Fibroblast of skin of back (primary cell): ENCODE measurements at places on chromosomes 4 and X.

- no peak for DNase-seq
Measured at GRCh38 chr4:25096981-25097443, 63.2 kb downstream of the SEPSECS start.

DNA sequence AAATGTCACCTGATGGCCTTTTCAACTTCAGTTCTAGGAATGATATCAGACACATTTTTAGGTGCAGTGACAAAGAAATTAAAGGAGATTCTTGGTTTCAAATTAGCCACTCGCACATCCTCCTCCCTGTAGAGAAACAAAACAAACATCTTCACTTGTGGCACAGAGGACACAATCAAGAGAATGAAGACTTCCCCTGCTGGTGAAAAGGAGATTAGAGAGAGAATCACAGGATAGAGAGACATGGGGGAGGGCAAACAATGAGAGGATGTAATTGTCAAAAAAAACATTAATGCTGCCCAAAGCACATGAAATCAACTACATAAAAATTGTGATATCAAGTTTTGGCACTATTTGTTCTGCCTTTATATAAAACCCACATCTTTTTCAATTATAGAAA lies 34.5 kb downstream of the ACE2 start:
- DNase-seq: no peak

- peak; percentile 85 for DNase-seq
Measured at GRCh38 chrX:44828008-44828605, 15.7 kb upstream of the DUSP21 start.

DNA sequence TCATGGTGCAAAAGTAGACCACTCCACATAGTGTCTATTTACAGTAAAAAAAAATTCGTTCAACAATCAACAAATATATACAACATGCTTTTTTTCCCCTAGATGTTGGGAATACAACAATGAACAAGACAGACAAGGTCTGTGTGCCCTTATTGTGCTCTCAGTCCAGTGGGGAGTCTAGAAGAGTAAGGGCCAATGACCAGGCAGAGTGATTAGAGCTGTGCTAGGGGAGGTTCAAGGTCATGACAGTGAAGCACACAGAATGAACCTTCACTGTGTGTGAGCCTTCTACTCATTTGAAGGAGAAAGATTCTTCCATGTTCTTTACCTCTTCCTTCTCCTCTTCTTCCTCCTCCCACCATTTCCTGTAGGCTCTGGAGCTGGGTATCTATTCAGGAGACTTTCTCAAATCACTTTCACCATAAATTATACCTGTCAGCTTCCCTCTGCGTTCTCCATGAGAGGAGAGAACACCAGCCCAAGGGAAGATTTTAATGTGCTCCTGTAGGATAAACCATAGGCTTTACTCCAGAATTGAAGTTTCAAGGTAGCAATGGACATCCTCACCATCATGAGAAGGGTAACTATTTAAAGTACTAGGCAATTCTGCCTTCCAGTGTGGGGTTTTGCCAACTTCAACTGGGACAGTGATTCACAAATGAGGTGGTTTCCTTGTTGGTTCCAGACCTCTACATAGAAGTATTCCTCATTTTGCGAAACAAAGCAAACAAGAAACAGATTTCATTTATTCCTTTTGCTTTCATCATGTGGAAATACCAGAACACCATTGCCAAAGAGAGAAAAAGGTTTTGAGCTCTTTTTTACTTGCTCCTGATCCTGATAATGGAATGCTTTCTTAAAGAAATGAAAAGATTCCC lies 246.9 kb upstream of the GPC4 start:
- DNase-seq: no peak

DNA sequence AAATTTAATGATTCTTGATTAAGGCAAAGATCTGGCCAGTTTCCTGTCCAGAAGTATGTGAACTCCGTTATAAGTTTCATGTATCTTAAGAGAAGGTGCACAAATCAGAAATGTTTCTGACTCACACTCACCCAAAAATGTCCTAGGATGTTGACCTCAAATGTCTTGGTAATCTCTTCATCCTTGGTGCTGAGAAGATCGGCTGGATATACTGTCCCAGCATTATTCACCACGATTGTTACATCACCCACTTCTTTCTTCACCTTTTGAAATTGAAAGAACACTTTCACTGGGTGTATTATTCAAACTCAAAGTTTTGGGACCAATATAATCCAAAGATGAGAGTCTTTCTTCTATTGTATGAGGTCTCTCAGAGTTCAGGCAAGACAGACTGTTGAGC lies 5.7 kb downstream of the HSD17B13 start:
- DNase-seq: no peak

DNA sequence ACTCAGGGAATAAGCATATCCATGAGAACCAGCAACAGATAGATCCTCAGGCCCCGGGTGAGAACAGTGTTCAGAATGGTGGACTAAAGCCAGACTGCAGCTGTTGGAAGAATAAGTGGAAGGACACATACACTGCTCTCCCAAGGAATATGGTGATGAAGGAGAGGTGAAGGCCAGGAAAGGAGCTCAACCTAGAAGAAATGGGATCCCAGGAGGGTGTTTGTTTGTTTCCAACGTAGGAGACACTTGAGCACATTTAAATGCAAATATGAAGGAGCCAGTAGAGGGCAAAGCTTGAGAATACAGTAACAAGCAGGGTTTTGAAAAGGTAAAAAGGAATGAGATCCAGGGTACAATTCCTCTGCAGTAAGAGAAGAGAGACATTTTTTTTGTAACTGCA lies 42.4 kb upstream of the ATOH1 start:
- DNase-seq: no peak

- peak; percentile 35 for DNase-seq
Measured at GRCh38 chr4:177441061-177441802, 1.0 kb downstream of the AGA start.

DNA sequence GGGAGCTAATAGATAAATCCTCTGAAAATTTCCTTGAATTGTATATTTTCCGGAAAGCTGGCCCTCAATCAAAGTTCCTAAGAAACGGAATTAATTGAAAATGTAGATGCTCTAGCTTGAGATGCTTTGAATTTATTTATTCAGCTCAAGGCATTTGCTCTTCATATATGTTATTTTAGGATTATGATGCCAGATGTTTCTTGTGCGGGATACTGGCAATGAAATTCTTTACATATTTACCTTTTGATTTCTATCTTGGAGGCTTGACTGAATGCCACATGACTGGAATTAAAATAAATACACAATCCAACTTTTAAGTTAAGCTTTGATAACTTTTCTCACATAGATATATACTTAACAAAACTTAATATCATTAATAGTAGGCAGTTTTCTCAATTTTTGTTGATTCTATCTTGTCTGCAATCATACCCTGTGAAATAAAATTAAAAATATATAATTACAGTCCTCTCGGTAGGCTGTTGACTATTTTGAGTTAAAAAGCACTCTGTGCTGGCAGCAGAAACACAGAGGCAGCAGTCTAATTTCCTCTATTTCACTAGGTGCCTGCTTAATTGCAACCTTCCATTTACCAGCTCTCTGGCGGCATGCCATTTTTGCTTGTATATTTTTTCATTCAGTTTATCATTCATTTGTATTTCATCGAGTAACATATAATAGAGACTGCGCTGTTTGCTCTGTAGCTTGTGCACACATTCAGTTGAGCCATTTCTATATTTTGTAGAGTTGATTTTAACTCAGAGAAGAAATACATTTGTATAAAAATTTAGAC lies 991.5 kb downstream of the ADGRL3 start:
- DNase-seq: peak; percentile 55

DNA sequence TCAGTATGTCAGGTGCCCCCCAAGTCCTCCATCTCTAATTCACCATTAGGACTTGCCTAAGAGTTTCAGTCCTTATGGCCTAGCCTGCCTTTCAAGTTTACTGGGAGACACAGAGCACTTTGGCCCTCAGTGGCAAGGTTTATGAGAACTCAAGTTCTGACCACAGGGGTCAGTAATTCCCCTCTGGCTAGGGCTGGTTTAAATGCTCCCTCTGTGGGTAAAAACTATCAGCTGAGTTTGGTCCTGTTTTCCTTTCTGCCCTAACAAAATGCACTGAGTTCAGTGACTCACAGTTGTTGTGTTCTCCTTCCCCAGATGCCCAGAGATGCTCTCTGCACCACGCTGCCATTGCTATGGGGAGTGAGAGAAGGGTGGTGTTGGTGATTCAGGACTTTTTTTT lies 163.2 kb downstream of the RELL1 start:
- no peak for DNase-seq

DNA sequence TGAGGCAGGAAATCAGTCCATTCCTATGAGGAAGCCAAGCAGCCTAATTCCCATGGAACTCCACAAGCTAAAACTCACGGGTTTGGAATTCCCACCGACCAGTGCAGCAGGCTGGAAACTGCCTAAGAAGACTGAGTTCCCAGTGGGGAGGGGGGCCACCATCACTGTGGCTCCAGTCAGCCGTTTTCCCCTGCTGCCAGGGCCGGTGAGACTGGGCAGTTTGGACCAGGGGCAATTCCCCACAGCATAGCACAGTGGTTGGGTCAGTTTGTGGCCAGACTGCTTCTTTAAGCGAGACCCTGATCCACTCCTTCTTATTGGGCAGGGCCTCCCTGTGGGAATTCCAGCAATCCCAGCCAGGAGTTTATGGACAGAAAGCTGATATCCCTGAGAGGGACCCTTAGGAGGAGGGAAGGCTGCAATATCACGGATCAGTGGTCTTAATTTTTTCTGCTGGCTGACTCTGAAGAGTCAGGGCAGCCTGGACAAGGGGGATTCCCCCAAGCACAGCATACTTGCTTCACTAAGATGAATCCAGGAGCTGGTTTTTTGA lies 20.7 kb downstream of the PAGE5 start:
- DNase-seq: no peak

DNA sequence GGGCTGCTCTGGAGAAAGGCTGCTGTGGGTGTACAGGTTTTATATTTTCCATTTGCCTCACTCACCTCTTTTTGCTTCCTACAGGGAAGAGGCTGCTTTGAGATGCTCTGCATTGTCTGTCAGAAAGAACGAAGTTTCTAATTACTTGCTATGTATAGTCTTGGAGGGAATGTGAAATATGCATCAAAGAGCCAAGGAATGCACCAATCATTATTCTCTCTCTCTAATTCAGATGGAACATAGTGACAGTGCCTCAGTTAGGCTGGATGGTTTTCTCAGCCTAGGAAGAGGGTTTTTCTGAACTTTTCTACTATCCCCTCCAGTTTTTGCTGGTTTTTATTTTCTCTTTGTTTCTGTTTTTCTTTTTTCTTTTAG lies 106.8 kb upstream of the SLC4A4 start:
- peak; percentile 61 for DNase-seq
